ENCODE measurements at places on chromosomes 3 and 15.

DNA sequence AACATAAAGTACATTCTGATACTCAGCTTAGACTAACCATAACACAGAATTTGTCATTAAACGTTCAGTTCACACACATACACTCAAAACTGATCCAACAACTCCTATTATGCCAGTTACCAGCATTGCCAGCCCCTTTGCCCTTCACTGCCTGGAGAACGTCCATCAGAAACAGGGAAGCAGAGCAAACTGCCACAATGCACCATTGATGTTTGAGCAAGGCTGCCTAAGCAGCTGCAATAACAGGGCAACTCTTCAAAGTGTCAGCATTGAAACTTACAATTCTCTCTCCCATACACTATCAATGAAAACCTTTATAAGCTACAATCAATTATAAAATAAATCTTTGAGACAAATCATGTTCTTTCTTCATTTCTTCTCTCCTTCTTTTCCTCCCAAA is 85.1 kb downstream of the ZBTB20 start:
- DNase-seq: no peak

DNA sequence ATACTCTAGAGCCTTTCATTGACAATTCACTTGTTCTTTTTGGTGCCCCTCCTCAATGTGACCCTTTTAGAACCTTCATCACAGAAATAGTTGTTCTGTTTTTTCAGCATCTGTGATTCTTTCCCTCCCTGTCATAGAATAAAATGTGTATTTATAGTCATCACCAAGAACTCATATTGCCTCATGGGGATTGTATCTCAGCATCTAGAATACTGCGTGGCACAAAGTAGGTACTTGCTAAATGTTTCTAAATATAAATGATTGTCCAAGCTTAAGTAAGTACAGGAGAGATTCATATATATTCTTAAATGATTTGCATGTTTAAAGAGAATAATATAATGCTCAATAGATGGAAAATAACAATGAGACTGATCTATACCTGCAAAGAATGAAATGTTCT is 190.1 kb downstream of the FNDC3B start:
- DNase-seq: no peak

DNA sequence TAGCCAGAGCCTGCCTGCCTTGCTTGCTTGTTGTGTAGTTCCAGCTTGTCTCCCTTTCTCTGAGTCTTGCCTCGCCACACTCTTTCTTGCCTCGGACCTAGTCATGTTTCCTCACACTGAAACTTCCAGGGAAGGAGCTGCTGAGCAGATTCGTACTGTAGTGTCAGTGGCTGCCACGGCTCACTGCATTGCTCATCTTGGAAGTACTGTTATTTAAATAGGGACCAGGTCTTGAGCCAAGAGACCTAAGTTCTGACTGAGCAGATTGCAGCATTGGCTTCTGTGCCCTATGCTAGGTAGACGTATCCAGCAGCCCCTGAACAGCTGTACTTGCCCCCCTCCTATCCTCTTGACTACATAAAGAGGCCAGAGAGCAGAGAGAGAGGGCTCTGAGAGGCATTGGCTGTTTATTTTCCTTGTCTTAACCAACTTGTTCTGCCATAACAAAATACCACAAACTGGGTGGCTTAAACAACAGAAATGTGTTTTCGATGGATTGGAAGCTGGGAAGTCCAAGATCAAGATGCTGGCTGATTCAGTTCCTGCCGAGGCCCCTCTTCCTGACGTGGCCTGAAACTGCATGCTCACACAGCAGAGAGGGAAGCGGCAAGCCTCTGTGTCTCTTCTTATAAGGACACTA is 5.8 kb upstream of the RARRES1 start:
- no peak for DNase-seq

GRCh38 chr15:43845421-43845820 is 18.6 kb downstream of the WDR76 start:
- DNase-seq: no peak

DNA sequence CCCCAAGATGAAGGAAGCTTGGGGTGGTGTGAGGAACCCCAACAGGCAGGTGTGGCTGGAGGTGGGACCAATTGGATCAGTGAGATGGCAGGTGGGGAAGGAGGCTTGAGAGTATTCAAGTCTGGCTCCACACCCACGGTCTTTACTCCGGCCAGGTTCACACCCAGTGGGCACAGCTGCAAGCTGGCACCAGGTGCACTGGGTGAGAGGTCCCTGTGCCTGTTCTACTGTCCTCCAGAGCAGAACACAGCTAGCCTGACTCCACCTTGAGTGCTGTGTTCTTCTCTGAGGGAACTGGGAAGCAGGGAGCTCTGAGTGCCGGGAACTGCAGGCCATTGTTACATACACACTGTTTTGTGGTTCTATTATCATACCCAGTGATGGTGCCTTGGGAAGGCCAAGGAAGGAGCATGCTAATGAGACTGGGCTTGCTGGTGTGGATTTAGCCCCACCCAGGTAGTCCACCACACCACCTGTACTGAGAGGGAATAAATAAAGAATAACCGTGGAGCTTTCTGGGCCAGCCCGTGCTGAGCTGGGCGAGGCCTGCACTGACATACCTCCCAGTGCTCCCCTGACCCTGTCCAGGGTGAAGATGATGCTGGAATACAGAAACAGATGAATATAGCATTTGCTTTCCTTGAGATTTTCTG is 93.4 kb downstream of the ABHD5 start:
- DNase-seq: no peak

- DNase-seq: no peak
Measured at GRCh38 chr3:5739299-5739935, 551.9 kb downstream of the EDEM1 start.

GRCh38 chr15:39998511-39999077 is 40.4 kb downstream of the SRP14 start:
- no peak for DNase-seq

DNA sequence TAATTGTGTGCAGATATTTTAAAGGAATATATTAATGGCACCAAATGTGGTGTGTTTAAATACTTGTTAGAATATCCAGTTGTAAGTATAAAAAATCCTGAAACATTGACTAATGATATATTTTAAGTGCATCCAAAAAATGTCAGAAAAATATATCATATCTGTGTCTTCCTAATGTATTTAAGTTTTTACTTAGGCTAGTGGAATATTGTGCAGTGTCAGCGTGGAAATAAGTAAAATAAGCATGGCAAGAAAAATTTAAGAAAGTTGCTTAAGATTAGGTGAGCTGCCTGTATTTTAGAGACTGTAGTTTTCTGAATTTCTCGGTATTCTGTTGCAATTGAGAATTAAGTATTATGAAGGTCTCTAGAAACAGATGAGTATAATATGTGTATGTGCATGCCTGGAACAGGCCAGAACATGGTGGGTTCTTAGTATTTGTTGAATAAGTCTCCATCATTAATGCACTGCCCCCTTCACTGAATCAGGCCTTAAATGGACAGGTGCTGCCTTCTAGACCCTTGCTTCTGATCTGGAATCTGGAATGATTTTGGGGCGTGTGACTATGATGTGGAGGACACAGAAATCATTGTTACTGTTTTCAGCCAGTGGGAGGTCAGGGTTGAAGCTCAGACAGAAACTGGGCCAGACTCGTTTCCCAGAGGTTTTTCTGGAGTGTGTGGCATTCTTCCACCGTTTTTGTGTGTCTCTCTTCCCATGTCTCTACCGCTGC is 86.1 kb downstream of the TRAK1 start:
- DNase-seq: no peak

DNA sequence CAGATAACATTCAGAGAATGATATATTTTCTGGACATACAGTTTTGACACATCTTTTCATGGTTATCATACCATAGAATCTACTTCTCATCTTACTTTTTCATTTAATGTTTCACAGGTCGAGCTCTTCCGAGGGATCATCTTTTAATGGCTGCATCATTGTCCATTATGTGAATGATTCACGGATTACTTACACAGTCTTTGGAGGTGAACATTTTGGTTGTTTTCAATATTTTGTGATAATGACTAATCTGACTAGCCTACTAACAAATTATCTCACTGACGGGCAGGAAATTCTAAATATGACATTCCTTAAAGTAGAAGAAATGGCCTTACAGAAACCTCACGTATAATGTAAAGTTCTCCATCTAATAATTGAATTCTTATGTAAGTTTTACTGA is 209.1 kb upstream of the STRIT1 start:
- DNase-seq: no peak

- DNase-seq: no peak
Measured at GRCh38 chr3:116155841-116156240, 289.4 kb downstream of the LSAMP start.

DNA sequence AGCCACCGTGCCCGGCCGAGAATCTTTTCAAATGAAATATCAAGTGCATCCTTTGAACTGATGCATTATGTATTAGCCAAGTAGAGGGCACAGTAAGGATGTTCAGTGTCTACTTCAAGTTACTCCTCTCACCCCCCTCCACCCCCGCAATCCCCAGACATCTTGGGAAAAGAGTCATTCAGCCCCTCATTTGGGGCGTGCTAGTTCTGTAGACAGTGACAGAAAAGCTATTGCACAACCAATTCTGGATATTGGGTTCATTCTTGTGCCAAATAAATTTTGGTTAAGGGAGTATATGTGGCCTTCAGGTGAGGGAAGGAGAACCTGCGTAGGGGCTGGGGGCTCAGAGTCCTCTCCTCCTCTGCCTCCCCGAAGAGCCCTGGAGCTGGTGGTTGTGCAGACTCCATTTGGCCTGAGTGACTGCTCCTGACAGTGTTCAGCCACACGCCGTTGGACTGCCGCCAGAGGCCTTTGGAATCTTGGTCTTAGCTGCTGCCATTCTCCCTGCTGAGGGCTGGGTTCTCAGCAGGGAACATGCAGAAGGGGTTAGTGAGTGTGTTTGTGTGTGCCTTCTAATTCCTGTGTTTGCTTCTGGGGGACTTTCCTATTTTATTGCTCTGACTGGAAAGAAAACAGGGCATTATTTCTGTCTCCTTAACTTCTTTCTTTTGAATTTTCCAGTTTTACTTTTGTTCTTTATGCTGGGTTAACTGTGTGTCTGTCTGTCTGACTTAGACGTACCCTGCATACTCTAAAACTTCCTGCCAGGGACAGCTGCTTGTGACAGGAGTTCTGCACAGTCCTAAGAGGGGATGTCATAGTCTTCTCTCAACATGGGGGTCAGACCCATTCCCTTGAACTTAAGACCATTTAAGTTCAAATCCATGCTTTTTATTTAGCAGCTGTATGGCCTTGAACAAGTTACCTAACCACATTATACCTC is 21.0 kb downstream of the RARB start:
- DNase-seq: no peak

DNA sequence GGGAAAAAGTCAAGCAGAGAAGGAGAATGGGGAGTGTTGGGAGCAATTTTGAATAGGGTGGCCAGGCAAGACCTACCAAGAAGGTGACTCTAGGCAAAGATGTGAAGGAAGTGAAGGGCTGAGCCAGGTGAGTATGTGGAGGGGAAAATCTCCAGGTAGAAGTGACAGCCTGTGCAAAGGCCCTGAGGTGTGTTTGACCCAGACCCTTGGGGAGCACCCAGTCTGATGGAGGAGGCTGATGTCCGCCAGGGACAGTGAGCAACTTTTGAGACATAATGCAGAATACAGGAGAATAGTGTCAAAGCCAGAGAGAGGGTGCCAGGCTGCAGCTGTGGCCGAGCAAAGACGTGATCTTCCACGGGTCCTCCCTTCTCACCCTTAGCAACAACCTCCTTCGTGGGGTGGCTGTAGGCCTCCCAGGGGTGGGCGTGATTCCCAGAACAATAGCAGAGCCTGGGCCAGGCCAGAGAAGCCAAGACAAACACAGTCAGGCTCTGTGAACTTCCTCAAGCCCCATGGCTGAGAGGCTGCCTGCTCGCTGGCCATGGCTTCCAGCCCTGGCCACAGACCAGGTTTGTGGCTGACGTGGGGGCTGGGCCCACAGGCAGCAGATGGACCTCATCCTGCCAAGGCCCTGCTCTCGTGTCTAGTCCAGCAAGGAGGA is 58.1 kb downstream of the SLC6A6 start:
- no peak for DNase-seq

- no peak for DNase-seq
Measured at GRCh38 chr3:151818361-151818760, 4.4 kb downstream of the AADAC start.

DNA sequence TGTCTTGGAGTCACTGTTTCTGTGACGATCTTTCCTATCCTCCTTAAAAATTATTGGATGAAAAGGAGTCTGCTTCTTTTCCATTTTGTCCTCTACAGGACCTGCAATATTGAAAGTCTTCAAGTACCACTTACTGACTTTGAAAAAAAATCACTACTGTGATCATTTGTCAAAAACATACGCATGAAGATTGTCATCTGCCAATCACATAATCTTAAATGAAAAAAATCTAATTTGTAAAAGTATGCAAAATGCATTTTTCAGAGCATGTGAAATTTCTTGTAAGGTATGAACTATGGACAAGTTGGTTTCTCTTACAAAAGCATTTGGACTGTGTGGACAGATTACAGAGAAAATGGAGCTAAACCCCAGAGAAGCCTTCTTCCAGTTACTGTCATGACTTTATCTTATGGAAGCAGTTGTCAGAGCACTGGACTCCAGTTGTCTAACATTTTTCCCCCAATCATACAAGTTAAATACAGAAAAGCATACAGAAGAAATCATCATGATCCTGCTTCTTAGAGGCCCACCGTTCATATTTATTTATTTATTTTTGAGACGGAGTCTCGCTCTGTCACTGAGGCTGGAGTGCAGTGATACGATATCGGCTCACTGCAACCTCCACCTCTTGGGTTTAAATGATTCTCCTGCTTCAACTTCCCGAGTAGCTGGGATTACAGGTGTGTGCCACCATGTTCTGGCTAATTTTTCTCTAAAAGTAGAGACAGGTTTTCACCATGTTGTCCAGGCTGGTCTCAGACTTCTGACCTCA is 3.4 kb upstream of the PXK start:
- DNase-seq: no peak

GRCh38 chr3:193978030-193978429 is 157.9 kb upstream of the HES1 start:
- no peak for DNase-seq

DNA sequence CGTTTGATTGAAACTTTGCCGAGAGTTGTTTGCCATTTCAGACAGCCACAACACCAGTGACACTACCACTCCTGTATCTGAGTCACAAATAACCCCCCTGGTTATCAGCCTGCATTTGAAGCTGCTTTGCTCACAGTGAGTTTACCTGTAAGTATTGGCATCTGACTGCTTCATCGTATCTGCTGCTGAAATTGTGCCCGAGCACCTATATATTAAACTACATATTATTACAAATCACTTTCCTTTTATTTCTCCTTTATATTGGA is 39.2 kb upstream of the SPSB4 start:
- DNase-seq: no peak

DNA sequence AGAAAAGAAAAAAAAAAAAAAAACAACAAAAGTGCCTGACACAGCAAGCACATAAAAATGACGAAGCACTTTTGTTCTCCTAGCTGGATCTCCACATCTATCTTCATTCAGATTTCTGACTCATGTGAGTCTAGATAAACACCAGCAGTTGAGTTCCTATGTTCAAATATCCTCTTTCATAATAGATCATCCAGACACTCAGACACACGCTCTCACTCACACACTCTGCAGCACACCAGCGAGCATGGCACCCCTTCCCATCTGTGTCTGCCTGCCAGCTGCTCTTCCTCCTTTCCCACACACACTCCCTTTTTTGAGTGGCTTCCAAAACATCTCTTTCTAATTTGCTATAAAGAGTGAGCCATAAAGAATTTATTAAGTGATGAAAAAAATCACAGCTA is 19.8 kb upstream of the CELF6 start:
- DNase-seq: no peak

GRCh38 chr15:68407141-68407885 is 24.6 kb downstream of the ITGA11 start:
- DNase-seq: no peak
